ENCODE measurements at places on chromosomes 16 and 17.

- no peak for DNase-seq
Measured at GRCh38 chr16:23523321-23523720, 13.0 kb upstream of the GGA2 start.

DNA sequence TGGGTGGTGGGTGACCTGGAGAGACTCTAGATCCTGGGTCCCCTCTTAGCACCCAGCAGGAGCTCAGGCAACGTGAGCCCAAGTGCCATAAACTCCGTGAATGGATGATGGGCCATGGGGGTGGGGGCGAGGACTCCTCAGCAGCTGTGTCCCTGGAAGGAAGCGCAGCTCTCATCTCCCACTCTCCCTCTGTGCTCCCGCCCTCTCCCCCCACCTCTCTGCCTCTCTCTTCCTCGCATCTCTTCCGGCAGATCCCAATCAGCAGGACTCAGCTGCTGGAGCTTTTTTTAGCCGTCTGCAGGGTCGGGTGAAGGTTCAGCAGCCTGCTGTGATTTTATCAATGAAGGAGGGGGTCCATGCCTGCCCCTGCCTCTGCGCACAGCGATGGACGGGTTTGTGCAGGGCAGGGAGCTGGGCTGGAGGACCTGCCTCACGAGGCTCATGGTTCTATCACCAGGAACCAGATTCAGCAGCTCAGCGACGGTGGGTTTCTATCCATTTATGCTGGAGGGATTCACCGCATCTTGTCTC is 8.3 kb downstream of the CCR7 start:
- no peak for DNase-seq

DNA sequence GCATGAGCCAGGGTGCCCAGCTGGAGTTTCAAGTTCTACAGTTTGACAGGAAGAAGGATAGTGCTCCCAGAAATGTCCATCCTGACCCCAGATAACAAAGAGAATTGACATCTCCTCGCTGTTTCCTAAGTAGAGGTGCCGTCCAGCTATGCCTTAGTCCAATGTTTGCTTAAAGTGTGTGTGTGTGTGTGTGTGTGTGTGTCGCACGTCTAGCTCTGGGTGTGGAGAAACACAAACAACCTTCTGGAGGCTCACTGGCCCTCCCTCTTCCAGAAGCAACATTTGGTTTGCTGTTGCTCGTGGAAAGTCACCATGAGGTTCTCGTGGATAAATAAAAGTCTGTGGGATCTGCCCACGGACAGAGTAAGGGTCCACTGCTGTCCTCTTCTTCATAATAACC is 22.1 kb downstream of the EMP2 start:
- no peak for DNase-seq

GRCh38 chr16:2046893-2047329 is 723 bp downstream of the NTHL1 start:
- no peak for DNase-seq

DNA sequence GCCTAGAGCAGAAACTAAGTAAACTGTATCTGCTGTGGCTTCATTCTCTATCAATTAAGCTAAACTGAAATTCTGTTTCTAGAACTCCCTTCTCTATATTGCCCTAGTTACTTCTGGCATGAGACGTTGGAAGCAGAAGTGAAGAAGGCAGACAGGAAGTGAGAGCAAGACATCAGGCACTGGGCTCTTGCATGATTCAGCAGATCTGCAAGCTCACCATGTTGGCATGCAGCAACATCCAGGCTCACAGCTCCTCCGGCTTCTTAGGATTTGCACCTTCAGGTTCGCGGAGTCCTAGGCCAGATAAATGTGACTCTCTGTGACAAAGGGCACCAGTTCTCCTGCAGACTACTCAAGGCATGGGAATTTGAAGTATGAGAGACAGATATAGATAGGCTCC is 148.3 kb downstream of the CDH8 start:
- no peak for DNase-seq

DNA sequence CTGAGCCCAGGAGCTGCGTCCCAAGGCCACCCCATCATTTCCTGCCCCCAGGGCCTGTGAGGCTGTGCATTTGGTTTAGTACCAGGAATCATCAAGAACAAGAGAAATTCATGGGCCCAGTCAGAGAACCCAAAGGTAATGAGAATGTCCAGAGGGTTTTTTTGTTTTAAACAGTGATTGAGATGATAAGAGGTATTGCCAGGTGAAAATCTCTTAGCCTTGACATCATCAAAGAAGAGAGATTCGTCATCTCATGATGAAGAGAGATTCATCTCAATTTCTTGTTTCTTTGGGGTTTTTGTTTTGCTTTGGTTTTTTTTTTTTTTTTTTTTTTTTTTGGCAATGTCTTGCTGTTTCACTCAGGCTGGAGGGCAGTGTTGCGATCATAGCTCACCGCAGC is 170.6 kb upstream of the CACNG5 start:
- no peak for DNase-seq

DNA sequence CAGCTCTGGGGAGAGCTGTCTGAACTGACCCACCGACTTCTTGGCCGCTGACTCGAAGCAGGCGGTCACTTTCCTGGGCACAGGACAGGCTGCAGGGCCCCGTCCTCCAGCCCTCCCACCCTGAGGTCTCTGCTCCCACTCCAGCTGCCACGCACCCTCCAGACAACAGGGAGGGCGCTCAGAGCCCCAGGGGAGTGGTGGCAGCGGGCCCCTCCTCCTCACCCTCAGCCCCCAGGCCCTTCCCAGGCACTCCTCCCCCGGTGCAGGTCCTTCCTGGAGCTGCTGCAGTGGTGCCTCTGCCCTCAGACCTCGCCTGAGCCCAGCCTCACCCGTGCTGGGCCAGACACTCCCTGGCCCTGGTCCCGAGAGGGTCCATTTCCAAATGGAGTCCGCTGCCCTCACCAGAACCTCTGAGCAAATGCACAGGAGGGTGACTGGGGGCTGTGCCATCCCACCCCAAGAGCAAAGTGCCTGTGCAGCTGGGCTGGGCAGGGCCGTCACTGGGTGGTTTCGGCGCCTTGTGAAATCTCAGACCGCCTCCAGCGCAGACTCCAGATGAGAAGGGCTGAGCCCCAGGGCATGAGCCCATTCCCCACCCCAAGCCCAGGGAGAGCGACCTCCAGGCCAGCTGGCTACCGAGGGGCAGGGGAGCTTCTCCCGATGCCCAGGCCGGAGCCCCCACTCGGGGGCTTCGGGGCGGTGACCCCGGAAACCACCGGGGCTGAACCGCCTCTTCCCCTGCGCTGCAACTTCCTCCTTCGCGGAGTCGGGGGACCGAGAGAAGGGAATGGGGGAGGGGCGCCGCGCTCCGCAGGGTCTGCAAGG is 717 bp downstream of the CYBA start:
- DNase-seq, result no peak

GRCh38 chr16:67389911-67390815 is 3.1 kb downstream of the TPPP3 start:
- no peak for DNase-seq

DNA sequence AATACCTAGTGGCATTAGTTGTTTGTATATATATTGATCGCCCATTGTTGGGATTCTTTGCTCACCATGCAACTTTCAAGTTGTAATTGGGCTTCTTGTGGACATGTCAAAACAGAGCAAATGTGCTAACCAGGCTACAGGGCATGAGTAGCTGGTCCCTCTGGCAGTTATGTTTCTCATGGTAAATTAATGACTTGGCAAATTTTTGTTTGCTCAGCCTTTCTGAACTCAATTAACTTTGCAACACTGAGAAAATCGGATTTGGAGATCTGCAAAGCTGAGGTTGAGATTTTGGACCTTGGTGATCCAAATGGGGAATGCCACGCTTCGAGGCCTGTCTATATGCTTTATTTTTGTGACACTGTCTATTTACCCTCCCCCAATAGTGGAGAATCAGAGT is 138.5 kb upstream of the PIRT start:
- no peak for DNase-seq

- DNase-seq, result no peak
Measured at GRCh38 chr17:36182176-36183000, 6.0 kb upstream of the TBC1D3B start.

- no peak for DNase-seq
Measured at GRCh38 chr16:80454802-80455201, 86.0 kb upstream of the DYNLRB2 start.

DNA sequence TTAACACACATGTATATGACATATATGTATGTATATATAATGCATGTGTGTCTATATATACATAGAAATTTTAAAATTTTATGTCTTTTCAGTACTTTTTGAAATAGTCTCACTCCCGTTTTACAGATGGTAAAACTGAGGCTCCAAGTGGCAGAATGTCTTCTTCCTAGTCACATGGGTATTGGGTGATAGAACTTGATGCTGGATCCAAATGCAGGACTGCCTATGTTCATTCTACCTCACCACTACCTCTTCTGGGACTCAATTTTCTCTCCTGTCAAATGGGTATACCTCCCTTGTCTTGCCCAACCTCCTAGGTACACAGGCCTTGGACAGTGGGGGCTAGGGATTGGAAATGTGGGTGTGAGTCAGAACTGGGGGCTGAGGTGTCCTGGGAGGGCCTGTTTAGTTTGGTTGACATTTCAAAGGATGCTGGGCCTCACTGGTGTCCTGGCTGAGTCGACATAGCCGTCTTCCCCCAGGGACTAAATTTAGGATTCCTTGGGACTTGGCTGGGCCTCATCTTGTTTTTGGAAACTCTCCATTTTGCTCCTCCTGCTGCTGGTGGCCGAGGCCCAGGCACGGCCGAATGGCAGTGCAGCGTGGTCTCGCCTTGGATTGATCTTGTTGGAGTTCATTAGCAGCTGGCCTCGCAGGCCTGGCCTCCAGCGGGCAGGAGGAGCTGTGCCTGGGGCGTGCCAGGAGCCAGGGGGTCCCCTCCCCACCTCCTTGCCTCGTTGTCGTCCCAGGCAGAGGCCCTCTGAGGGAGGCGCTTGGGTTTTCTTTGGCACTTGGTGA is 25.9 kb downstream of the NKD1 start:
- no peak for DNase-seq

- DNase-seq, result no peak
Measured at GRCh38 chr16:74577882-74578366, 29.0 kb downstream of the GLG1 start.

DNA sequence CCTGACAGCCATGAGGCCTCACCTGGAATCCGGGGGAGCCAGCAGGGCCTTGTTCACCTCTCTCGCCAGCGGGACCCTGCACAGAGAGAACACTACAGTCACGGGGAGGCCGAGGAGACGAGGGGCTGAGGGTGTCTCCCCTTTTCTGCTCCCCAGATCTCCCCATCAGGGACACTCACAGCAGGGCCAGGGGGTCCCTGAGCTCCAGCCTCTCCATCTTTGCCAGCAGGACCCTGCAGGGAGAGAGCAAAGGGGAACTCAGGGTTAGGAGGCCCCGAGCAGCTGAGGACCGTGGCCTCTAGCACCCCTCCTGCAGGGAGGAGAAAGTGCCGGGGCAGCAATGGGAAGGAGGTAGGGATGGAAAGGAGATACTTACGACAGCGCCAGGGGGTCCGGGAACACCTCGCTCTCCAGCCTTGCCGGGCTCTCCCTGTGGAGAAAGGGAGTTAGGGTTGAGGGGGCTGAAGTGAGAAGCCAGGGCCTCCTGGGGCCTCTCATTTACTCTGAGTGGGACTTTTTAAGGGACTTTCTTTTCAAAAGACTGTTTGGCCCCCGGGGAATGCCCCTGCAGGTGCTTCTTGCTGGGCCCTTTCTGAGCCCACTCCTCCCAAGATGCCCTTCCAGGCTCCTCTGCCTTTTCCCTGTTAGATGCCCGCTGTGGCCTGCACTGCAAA is 8.7 kb downstream of the COL1A1 start:
- no peak for DNase-seq

All from T-helper 22 cell (primary cell).